ENCODE measurements at places on chromosomes 5 and 9.

DNA sequence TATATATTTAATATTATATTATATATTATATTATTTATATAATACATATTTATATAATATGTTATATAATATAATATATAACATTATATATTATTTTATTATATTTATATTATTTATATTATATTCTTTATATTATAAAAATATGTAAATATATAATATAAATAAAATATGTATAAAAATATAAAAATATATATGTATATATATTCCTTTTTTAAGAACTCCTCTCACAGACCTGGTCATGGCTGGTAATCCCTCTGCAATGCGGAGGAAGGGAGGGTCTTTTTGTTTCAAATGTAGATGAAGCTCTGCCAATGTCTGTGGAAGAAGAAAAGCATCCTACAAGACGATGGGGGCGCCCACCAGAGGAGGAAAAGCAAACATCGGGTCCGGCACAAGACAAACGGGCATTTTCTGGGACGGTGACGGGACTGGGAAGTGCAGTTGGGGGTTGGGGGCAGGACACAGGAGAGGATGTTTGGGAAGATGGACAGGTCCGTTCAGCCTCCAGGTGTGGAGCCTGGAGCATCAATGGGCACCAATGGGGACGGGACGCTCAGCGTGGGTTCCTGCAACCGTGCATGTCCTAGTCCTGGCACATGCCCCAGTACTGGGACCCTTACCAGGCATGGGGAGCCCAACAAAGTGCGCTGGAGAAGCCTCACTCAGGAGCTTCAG is 194.0 kb downstream of the IRX1 start:
- DNase-seq = no peak

GRCh38 chr5:169545762-169546161 is 37.8 kb upstream of the SPDL1 start:
- DNase-seq = no peak

DNA sequence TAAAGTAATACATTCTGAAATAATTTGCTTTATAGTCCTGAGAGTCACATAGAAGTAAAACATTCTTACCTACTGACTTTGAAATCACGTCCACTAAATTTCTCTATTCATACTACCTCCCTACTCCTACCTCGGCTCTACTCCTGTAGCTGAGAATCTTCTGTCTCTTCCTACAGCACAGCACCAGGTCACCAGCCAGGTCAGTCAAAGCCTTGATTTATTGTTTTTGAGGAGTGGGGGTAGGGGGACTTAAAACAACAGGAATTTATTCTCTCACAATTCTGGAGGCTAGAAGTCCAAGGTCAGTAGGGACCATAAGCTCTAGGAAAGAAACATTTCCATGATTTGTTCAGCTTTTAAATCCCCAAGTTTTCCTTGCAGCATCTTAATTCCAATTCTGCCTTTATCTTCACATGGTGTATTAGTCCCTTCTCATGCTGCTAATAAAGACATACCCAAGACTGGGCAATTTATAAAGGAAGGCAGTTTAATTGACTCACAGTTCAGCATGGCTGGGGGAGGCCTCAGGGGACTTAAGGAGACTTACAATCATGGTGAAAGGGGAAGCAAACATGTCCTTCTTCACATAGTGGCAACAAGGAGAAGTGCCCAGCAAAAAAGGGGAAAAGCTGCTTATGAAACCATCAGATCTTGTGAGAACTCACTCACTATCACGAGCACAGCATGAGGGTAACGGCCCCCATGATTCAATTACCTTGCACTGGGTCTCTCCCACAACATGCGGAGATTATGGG is 49.6 kb upstream of the CCNG1 start:
- no peak for DNase-seq

DNA sequence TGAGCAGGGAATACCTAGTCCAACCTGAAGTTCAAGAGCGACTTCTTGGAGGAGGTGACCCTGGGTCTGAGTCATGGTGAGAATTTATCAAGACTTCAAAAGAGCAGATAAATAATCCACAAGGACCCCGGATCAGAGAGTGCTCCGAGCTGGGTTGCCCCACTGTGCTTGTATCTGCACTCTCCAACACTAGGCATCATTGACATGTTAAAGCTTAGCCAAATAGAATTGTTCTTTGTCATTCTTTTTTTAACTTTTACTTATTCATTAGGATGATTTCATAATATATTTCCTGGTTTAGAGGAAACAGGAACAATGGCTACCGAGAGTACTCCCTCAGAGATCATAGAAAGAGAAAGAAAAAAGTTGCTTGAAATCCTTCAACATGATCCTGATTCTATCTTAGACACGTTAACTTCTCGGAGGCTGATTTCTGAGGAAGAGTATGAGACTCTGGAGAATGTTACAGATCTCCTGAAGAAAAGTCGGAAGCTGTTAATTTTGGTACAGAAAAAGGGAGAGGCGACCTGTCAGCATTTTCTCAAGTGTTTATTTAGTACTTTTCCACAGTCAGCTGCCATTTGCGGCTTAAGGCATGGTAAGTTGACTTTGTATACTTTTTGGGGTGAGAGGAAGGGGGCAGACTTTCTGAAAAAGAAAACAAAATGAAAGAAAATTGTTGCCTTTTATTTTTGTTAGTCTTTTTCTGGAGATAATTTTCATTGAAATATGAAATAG is at the start of gene CARD6:
Gene CARD6 (plus strand): TSS at position 300 of the 738 bp plus-strand sequence. CDS start 16 bp downstream, at position 316.
- no peak for DNase-seq

- no peak for DNase-seq
These were observed 455.1 kb upstream of the ZNF608 start for GRCh38 chr5:125201446-125202052.

GRCh38 chr5:43320846-43321245 is 7.6 kb upstream of the HMGCS1 start:
- no peak for DNase-seq

DNA sequence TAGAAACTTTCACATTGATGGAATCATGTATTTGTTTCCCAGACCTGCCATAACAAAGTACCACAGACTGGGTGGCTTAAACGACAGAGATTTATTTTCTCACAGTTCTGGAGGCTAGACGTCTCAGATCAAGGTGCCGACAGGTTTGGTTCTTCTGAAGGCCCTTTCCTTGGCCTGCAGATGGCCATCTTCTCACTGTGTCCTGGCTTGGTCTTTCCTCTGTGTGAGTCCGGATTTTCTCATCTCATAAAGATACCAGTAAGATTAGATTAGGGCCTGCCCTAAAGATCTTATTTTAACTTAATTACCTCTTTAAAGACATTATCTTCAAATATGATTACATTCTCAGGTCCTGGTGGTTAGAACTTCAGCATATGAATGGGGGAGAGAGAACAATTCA is 5.8 kb downstream of the USP20 start:
- no peak for DNase-seq

Data from C1 segment of cervical spinal cord (tissue), 14 donors.